Naive B cell (primary cell): ENCODE measurements at places on chromosomes 7 and 10.

DNA sequence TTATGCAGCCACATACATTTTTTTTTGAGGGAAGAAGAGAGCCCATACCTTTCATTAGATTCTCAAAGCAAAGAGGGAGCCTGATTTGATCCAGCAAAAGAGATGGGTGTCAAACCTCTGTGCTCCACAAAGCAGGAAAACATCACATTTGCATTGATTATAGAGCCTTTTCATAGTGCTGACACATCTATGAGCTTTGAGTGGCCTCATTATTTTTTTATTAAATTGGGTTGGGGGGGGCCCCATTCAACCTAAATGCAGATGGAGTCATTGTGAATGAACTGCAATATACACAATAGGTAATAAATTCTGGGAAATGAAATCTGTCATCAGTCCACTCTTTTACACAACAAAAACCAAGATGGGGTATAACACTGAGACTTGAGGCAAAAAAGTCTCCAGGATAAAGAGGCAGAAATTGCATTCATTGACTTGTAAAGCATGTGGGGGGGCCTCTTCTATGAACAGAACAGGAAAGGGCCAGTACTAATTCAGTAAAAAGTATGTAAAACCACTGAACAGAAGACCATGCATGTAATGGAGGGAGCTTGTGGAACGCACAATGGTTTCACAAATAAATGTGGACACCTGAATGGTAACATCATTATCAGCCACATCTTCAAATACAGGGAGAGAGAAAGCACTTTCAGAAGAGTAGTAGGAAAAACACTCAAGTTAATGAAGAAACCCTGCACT is 17.7 kb upstream of the ASB4 start:
- no peak for DNase-seq

DNA sequence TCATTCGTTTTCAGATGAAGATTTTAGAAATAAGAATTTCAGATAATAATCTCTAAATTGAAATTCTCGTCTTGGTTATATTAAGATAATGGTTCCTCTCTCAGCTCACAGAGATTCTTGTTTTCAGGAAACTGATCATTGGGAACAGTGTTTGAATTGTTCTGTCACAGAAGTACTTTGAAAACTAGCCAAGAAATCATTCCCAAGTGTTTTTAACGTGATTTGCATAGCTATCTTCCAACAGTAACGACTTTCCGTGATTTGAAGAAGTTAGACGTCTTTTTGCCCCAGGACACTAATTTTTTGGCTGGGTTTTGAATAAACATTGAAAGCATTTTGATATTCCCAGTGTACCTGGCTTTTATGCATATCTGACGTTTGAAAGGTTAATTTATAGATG is 116.0 kb downstream of the CDCA7L start:
- no peak for DNase-seq

DNA sequence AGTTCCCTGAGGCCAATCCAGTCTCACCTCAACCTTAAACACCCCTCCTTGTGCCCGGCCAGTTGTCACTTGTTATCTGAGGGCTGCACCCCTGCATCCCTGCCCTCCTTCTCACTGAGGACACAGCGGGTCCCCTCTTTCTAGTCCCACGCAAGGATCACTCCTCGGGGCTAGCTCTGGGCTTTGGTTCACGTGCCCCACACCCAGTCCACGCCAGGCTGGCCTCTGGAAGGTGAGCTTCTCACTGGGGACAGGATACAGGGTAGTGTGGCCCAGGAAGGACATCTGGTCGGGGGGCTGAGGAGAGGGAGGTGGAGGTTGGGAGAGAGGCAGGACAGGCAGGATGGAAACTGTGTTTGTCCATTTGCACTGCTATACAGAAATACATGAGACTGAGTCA is 25.5 kb downstream of the UPP1 start:
- no peak for DNase-seq

DNA sequence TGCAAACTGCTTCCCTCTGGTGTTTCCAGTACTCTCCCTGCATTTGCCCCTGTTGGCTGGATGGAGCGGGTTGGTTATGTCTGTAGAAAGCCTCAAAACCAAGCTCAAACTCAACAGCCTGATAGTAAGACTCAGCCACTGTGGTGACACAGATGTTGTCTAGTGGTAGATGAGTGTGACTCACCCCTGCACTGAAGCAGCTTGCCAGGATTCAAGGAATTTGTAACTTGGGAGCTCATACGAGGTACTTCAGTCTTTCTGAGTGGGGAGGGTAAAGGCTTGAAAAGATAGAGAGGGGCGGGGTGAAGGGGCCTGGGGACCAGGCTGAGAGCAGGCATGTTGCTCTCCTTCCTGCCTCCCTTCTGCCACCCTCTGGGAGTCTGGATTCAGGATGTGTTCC is 22.9 kb upstream of the AQP1 start:
- DNase-seq, result no peak
